ENCODE measurements at places on chromosomes 13 and 19.

DNA sequence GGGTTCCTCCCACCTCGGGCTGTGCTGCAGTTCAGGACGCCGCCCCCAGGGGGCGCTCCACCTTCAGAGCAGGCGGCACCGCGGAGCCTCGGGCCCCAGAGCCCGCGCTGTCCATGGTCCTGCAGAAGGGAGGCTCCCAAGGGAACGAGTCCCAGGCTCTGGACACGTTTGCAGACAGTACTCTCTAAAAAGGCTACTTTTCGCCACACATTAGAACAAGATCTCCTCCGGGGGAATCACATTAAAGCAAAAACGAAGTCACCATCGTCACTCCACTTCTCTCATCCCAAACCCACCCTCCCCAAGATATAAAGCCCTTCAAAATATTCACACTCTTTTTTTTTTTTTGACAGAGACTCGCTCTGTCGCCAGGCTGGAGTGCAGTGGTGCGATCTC lies 4.6 kb upstream of the SIGLEC10 start:
- DNase-seq = peak; percentile 83

- no peak for DNase-seq
Measured at GRCh38 chr19:4967738-4968461, 1.0 kb upstream of the KDM4B start.

- DNase-seq = no peak
Measured at GRCh38 chr19:42241279-42241678, 1.1 kb downstream of the GSK3A start.

DNA sequence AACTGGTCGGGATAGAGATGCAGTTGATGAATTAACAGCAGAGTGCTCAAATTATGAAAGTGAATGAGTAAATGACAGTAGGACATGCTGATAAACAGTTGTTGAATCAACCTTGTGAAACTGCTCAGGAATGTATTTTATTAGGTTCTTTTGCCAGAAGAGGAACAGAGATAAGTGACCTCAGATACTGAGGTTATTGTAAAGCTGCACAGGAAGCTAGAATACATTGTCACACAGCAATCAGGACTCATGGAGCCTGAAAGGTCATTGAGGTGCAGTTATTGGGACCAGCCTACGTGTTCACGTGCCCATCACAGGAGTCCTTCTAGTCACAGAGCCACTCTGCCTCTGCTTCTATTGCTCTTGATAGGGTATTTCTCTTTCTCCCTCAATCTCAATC lies 47.5 kb upstream of the MED4 start:
- no peak for DNase-seq

DNA sequence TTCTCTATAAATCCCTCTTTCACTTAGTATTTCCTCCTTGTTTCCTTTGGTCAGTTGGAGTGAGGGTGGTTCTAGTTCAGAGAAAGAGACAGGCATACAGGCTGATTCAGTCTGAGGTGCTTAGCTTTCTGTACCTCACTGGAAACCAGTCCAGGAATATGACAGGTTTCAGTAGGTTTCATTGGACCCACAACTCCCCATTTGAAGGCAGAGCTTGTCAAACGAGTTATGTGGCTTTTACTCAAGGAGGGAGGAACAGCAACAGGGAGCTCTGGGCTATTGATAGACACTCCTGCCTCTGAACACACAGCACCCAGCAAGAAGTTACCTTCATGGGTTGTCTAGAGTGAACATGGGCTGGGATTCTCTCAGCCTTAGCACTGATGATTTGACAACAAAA lies 14.5 kb downstream of the ACTN4 start:
- no peak for DNase-seq

DNA sequence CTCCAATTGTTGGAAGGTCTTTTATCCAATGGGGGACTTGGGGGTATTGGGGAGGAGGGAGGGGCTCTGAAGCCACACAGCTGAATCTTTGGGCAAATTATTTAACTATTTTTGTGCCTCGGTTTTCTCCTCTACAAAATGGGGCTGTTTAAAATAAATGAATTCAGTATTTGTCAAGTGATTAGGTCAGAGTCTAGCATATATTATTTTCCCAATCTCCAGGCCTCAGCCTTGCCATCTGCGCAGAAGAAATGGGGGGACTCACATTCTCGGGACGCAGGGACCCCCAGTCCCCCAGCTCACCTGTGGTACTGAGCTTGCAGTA lies 1.5 kb downstream of the TLE5 start:
- no peak for DNase-seq

DNA sequence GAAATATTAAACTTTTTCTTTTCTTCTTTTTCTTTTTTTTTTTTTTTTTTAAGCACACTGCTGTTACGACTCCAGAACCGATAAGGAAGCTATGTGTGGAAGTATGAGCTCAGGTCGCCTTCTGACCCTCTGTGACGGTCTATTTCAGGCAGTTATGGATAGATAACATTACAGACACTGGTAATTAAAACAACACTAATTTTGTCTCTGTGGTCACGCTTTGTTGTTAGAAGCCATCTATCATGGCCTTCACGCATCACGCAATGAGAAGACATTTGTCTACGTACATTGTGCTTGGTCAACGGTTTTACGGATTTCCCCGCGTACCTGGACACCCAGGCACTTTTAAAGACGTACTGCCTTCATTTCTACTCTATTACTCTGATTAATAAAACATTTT lies 306.0 kb upstream of the ZNF507 start:
- DNase-seq = no peak

DNA sequence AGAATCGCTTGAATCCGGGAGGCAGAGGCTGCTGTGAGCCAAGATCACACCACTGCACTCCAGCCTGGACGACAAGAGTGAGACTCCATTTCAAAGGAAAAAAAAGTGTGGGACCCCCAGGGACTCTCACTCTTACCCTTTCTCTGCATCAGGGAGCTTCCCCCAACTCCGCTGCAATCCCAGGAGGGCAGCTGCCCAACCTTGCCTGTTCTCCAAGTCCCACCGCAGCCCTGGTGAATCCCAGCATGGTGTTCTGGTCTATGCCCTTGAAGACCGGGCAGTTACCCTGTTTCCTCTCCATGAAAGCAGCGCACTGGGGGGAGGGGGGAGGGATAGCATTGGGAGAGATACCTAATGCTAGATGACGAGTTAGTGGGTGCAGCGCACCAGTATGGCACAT lies 35.7 kb upstream of the DPRX start:
- DNase-seq = no peak

DNA sequence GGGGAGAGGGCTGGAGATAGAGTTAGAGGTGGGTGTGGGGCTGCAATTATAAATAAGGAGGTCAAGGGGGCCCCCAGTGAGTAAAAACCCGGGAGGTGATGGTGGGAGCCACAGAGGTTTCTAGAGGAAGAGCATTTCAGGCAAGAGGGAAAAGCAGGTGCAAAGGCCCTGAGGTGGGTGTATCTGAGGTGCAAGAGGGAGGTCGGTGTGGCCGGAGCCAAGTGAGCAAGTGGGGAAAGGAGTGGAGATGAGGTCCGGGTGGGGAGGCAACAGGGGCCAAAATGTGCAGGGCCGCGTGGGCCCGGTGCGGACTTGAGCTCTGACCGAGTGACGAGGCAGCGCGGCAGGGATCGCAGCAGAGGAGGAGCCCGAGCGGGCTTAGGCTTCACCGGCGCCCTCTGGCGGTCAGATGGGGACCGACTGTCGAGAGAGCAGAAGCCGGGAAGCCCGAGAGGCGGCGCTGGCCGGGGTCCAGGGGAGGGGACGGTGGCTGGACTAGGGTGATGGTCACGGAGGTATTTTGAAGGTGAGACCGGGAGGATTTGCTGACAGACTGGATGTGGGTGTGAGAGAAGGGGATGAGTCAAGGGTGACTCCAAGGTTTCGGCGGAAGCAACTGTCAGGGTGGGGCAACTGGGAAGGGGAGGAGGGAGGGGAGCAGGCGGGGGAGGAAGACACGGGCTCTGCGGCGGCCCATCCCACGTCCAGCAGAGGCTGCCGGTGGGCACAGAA lies 17.7 kb upstream of the SPACA4 start:
- DNase-seq = peak; percentile 60

GRCh38 chr13:76713280-76713679 lies 172.9 kb downstream of the KCTD12 start:
- DNase-seq = no peak

- no peak for DNase-seq
Measured at GRCh38 chr13:21034603-21035191, 26.7 kb downstream of the LATS2 start.

GRCh38 chr13:99484473-99484872 lies 16.8 kb upstream of the TM9SF2 start:
- DNase-seq = no peak

DNA sequence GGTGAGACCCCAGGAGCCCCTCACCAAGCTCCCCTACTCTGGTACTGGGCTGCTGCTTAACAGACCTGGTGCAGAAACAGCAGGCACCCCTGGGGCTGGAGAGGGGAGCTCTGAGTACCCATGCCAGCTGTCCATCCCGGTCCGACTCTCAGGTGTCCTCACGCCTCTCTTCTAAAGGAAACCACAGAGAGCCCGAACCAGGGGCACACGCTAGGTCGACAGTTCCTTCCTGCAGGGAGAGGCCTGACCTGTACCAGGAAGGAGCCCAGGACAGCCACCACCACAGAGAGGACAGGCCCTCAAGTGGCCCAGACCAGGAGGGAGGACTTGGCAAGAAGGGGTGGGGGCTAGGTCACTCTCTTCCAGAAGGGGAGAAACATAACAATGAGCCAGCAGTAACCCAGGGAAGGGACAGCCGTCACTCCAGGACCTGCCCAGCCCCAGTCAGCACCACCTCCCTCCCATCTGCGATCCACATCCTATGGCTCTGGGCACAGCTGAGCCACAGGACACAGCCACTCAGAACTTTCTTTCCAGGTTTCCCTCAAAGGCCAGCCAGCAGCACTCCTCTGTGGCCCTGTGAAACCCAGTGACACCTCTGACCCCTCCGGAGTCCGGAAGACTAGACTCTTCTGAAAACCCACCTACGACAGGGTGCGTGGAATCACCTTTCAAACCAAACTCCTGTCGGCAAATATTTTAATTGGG lies 13.0 kb upstream of the SLC35E1 start:
- no peak for DNase-seq

GRCh38 chr19:49114630-49115363 lies 627 bp downstream of the LIN7B start:
- peak; percentile 28 for DNase-seq

DNA sequence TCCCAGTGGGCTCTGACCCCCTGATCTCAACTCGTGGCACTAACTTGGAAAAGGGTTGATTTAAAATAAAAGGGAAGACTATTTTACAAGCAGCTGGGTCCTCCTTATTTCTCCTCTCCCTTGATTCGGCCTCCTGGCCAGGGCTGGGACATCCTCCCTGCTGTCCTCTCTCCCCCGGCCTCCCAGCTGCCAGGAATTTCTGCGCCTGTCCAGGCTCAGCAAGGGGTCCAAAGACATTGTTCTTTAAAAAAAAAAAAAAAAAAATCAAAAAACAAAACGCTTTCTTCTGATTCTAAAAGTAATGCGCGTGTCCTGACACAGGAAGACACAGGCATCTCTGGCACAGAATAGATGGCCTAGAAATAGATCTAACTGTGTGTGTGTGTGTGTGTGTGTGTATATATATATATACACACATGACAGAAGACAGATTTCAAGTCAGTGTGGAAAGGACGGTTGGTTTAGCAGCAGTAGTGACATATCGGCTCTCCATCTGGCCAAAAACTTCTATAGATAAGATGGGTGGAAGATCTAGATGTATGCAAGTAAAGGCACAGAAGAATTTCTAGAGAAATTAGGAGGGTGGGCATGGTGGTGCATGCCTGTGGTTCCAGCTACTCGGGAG lies 12.3 kb upstream of the LENG8 start:
- no peak for DNase-seq

DNA sequence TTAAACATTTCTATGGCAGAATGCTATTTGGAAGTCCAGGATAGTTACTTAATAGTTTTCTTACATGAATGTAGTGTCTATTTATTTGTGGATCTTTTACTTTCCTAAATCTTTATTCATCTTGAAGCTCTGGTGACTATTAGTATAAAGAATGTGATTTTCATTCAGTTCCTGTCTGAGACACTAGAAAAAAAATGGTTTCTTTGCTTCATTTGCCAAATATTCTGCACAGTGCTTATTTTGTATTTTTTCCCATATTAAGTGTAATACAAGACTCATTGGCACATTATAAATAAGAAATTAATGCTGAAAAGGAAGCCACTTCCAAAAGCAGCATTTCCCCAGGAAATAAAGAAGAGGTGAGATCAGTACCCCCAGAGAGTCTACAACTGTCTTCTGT lies 109.8 kb downstream of the POSTN start:
- DNase-seq = no peak

- DNase-seq = no peak
Measured at GRCh38 chr13:65653613-65654012, 1576.5 kb downstream of the PCDH9 start.

DNA sequence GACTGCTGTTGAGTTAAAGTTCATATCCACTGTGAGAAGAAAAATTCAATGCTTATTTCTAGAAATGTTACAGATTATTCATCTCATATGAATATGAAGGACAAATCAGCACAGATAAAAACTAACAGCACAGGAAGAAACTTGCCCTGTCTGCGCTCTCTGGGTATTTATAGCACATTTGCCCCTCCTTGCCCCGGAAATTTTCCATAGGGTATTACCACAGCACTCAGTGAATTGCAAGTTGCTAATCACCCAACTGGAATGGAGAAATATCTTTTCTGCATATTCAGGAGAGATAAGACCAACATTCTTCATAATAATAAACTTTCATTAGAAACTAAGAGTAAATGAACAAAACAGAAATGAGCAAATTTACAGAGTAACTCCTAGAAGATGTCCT lies 318.0 kb upstream of the KLF12 start:
- no peak for DNase-seq

- no peak for DNase-seq
Measured at GRCh38 chr19:17579661-17580244, 24.3 kb downstream of the COLGALT1 start.

- no peak for DNase-seq
Measured at GRCh38 chr19:17455308-17456123, 5.2 kb downstream of the NXNL1 start.

DNA sequence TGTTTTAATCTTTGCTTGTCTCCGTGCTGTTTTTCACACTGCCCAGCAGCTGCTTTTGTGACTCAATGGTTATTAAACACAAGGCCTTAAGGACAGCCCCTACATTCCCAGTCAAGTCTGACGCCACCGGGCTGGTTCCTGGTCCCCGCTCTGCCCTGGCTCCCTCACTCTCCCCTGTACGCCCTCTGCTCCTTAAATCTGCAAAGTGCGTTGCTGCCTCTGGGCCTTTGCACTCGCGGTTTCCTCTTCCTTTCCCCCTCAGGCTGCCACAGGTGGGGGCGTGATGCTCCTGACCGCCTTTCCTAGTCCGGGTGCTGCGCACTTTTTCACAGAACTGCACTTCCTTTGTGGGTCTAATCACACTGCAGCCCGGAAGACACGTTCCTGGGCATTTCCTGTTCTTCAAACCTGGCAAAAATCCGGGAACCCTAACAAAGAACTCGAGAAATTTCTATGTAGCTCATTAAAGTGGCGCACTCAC lies 25.6 kb downstream of the NOSIP start:
- no peak for DNase-seq

DNA sequence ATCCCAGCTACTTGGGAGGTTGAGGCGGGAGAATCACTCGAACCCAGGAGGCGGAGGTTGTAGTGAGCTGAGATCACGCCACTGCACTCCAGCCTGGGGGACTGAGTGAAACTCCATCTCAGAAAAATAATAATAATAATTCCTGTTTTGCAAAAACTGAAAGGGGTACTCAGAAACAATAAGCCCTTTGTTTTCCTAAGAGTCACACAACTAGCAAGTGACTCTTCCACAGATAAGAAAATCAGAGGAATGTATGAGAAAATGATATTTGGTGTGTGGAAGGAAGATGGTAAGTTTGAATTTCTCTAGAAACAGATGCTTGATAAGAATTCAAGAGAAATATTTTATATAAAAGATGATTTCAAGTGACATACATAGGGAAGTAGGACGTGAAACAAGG lies 35.1 kb downstream of the SYDE1 start:
- DNase-seq = no peak

All from activated CD8-positive, alpha-beta memory T cell treated with anti-CD3 and anti-CD28 coated beads for 1 hour (primary cell).